ENCODE measurements at places on chromosomes 7 and 10.
A peak's percentile ranks its signal among the peaks of the same experiment; 100 is the strongest.

DNA sequence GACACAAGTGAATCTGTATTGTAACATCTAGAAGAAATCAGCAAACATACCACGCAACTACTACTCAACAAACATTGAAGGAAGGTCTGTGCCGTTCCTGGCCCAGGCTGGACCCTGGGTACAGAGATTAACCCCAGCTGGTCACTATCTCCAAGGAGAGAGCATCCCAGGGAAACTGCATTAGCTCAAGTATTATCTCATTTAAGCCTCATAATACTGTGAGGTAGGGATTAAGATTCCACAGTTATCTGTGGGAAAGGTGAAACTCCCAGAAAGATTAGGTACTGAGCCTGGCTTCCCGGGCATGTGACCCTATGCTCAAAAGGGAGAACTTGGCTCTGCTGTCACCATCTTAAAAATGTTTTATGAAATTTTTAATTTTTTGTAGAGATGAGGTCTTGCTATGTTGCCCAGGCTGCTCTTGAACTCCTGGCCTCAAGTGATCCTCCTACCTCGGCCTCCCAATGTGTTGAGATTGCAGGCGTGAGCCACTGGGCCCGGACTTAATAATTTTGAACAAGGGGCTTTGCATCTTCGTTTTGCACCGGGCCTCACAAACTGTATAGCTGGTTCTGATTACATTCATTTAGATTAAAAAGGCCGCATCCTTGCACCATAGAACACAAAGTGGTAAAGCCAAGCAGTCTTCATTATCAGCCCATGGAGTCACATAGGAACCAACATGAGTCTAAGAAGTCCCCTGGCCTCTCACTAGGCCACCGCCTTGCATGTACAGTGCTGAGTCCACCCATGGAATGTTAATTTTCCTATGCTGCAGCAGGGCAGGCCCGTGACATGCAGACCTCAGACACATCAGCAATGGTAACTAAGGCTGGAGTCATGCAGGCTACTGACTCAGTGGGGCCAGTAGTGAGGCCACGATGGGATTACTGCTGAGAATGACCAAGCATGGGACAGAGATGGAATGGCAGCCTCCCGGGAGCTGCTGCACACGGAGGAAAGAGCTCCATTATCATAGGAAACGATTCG, 5.5 kb upstream of the CTBP2 start:
- no peak for DNase-seq

DNA sequence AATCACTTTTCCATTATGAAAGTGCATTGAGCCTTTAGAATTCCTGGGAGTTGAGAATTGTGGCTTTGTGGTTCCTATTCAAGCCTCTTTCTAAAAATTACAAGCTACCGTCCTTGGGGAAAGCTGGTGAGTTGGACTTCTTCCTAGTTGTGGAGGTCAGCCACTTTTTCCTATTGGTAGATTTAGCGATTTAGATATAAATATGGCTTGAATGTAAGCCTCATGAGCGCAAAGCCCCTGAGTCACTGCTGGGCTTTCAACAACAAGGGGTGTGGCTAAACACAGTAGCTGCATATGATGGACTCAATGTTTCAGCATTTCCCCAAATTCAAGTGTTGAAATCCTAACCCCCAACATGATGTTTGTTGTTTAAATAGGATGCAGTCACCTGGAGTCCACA, 150.0 kb upstream of the IGFBP3 start:
- DNase-seq = no peak

DNA sequence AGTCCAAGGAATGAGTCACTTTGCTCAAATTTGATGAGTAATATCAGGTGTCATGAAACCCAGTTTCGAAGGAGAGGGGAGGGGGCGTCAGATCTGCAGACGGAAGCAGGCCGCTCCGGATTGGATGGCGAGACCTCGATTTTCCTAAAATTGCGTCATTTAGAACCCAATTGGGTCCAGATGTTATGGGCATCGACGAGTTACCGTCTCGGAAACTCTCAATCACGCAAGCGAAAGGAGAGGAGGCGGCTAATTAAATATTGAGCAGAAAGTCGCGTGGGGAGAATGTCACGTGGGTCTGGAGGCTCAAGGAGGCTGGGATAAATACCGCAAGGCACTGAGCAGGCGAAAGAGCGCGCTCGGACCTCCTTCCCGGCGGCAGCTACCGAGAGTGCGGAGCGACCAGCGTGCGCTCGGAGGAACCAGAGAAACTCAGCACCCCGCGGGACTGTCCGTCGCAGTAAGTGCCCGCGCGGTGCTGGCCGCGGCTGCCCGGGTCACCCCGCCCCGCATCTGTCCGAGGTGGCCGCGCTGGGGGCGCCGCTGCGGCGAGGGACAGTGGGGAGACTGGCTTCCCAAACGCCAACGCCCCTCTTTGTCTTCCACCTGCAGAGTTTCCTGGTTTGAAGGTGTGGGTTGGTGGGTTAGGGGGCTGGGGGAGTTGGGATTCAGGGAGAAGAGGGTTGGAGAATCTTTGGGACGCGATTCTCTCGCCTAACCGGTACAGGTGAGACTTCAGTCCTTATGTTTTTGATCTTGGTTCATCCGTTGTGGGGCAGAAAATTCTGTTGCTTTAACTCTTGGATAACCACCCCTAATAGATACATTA, at the start of gene TAC1:
TAC1 (plus strand) TSS at position 351 of the 829 bp plus-strand sequence. CDS start 527 bp downstream, outside the sequence.
- DNase-seq = no peak

GRCh38 chr10:101723176-101723575, 28.2 kb upstream of the FBXW4 start:
- DNase-seq = no peak

DNA sequence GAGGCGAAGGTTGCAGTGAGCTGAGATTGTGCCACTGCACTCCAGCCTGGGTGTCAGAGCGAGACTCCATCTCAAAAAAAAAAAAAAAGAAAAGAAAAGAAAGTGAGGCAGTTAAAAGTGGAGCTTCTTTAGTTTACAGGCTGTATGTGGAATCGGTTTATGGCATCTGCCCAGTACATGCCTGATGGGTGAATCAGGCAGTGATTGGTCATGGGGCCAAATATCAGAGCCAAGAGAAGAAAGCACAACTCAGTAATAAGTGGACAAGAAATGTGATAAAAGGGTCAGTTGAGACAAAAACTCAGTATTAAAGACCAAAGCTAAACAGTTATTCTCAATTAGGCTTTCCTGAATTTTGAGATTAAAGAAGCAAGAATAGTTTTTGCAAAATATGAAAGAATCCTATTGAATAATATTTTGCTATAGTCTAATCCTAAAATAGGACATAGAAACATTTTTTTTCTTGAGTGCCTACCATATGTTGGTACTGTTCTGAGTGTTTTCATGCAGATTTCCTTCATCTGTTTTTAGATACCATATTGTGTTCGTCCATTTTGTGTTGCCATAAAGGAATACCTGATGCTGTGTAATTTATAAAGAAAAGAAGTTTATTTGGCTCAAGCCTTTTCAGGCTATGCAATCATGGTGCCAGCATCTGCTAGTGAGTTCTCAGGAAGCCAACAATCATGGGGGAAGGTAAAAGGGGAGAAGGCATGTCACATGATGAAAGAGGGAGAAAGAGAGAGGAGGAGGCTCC, 14.4 kb downstream of the CDC14C start:
- no peak for DNase-seq

DNA sequence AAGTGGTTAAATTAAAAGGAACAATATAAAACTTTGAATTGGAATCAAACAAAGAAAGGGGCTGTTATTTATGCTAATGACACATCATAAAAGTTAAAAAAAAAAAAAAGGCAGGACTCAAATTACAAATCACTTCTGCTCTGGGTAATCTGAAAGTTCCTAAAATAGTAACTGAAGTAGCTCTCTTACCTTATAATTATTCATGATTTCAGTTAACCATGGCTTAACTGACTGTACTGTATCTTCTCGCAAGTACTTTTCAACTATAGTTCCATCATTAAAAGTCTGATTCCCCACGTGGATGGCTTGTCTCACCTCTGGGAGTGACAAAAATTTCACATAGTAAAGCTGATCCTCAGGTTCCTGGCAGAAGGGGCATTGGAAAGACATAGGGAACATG, 82.5 kb downstream of the CPVL start:
- DNase-seq = no peak

- no peak for DNase-seq
Observed at GRCh38 chr10:22824520-22824919, 103.3 kb upstream of the ARMC3 start.

DNA sequence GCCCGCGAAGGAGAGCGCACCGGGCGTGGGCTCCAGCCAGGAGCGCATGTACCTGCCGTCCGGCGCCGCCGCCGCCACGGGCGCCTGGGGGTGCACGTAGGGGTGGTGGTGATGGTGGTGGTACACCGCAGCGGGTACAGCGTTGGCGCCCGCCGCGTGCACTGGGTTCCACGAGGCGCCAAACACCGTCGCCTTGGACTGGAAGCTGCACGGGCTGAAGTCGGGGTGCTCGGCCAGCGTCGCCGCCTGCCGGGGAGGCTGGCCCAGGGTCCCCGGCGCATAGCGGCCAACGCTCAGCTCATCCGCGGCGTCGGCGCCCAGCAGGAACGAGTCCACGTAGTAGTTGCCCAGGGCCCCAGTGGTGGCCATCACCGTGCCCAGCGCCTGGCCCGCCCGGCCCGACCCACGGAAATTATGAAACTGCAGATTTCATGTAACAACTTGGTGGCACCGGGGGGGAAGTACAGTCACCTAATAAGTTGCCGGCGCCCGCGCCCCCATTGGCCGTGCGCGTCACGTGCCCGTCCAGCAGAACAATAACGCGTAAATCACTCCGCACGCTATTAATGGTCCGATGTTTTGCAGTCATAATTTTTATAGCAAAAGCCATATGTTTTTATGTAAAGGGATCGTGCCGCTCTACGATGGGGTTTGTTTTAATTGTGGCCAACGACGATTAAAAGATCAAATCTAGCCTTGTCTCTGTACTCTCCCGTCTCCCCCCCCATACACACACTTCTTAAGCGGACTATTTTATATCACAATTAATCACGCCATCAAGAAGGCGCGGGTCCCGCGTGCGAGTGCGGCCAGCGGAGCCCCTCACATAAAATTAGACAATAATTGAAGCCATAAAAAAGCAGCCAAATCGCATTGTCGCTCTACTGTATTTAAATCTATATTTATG, at the start of gene HOXA9:
HOXA9 (minus strand) TSS at position 449 of the 907 bp plus-strand sequence; CDS start at position 369, 80 bp downstream.
- peak; percentile 20 for DNase-seq

DNA sequence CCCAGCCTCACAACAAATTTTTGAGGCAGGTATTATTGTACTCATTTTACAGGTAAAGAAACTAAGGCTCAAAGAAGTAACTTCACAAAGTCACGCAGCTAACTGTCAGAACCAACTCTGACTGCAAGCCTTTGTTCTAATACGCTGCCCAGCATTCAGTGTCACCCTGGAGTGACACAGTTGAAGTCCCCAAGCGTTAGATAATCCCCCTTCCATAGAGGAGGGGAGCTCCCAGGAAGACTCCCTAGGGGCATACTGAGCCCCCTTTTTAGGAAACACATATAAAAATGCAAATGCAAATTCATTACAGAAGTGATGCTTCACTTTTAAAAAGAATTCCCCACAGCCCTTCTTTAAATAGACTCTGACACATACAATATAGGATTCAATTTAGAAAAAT, 101.0 kb upstream of the MACROH2A2 start:
- DNase-seq = no peak

- DNase-seq = no peak
Observed at GRCh38 chr7:84924353-84924752, 262.5 kb downstream of the SEMA3D start.

- DNase-seq = no peak
Observed at GRCh38 chr10:44937196-44938005, 22.2 kb upstream of the RASSF4 start.

DNA sequence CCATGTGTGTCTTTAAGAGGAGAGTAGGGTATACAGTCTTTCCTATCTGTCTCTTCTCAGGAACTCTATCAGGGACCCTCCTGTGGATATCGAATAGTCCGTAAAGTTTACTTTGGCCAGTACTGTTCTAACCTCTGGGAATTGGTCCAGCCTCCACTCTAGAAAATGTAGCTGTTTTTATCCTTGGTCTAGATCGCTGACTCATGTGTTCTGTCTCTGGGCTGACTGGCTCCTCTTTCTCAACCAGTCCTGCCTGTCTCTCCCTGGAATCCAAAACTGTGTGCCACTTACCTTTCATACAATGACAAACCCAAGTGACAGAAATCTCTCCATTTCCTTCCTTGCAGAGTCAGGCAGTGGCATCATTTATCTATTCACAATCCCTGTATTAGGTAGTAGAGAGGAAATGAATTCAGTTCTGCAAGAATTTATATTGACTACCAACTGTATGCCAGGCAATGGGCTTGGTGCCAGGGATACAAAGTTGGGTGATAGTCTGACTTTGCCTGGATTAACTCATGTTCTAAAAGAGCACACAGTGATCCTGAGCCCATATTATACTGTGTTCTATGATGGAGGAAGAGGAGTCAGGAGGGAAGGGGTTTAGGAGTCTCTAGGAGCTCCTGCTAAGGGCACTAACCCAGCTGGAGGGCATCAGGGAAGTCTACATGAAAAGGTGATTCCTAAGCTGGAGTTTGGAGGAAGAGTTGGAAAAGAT, 232.7 kb downstream of the LRMDA start:
- DNase-seq = no peak

- no peak for DNase-seq
Observed at GRCh38 chr7:117072620-117073118, 119.4 kb downstream of the ST7 start.

GRCh38 chr7:142587578-142588191, 161.6 kb upstream of the PRSS1 start:
- DNase-seq = no peak

DNA sequence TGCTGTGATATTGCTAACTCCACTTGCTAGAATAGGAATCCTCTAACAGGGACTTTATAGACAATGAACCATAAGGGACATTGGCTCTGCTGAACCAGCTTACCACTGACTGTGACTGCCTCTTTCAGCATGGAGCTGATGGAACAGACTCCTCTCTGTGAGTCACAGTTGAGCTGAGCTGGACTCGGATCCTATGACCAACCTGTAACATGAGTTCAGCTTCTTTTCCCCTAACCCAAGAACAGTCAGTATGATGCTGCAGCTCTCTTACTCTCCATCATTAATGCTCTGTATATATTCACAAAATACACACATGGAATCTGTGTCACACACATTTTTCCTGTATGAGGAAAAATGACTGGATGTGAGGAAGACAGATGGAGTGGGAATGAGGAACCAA, 177.9 kb upstream of the BET1 start:
- no peak for DNase-seq

DNA sequence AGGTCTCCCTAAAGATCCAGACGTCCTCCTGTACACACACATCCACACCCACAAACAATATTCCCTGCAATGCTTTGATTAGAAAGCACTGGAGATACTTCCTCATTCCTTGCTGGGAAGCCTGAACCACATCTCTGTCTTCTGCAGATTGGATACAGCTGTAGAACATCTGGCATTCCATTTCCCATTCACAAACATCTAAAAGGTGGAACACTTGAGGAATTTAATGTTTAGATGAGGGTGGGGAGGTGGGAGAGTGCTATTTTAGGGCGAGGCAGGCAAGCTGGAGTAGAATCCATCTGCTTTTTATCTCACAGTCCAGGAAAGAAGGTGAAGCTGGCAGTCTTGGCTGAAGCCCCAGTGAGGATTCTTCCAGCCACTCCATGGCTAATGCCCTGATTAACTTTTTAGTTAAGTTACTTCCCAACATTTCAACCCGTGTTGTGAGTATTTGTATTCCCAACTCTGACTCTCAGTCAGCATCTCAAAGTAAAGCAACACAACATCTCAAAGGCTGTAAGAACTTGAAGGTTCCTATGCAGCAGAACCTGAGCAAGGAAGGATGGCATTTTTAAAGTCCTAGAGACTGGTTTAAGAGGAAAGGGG, 46.1 kb downstream of the CYTH3 start:
- DNase-seq = no peak
